ENCODE measurements at places on chromosomes 6 and 20. TPM values are rescaled to one million over a fixed set of nuclear protein-coding genes. Genes with fewer than 3 reads are reported as not detected.

The PPP1R10 gene
- total RNA-seq = 29.6 TPM

DNA sequence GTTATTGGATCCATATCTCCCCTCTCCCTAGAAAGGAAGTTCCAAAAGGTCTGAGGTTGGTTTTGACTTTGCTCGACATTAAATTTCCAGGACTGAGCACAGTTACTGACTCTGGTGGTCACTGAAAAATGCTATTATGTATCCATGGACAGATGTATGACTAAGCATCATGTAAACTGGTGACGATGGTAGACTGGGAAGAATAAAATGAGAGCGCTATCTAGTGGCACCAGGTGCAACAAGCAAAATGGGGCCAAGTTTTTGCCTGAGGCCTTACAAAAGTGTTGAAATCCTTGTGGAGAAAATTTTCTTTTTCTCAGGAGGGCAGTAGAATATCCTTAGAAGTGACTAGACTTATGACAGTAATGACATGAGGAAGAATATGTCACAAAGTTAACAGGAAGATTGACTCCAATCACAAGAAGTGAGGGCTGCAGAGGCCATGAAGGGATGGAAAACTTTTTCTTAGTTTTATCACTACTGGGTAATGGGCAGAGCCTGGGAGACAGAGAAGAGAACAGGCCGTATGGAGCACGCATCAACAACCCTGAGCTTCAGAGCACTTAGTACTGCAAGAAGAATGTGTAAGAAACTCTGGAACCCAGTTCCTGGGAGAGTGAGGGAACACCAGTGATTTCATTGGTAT, 88.9 kb upstream of the ELOVL5 start:
- DNase-seq = no peak

GRCh38 chr6:24497254-24497970, 2.6 kb downstream of the ALDH5A1 start:
- no peak for DNase-seq

DNA sequence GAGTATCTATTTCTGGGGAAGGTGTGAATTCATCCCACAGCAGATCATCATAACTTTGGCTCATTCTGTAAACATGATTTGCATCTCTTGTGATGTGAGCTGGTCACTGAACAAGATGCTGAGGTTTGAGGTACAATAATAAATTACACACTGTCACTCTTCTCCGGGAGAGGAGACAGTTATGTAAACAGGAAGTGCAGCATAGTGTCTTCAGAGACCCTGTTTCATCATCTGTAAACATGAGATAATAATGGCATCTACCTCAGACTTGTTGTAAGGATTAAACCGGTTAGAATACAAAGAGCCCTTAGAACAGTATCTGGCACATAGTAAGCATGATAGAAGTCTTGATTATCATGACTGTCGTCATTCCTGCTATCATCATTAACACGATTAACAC, 125.2 kb downstream of the TBC1D7 start:
- no peak for DNase-seq

- no peak for DNase-seq
Observed at GRCh38 chr6:159916237-159916636, 25.4 kb downstream of the MAS1 start.

DNA sequence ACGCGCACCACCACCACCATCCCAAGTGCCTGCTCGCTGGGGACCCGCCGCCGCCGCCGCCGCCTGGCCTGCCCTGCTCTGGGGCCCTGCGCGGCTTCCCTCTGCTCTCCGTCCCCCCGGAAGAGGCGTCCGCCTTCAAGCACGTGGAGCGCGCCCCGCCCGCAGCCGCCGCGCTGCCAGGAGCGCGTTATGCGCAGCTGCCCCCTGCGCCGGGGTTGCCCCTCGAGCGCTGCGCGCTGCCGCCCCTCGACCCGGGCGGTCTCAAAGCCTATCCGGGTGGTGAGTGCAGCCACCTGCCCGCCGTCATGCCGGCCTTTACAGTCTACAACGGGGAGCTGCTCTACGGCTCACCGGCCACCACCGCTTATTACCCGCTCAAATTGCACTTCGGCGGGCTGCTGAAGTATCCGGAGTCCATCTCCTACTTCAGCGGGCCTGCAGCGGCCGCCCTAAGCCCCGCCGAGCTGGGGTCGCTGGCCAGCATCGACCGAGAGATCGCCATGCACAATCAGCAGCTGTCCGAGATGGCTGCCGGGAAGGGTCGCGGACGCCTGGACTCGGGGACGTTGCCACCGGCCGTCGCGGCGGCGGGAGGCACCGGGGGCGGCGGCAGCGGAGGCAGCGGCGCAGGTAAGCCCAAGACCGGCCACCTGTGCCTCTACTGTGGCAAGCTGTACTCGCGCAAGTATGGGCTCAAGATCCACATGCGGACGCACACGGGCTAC, 7.2 kb downstream of the PRDM13 start:
- no peak for DNase-seq
